ENCODE measurements at places on chromosomes 11 and 22.

- DNase-seq: no peak
Measured at GRCh38 chr22:19178065-19178656, 375 bp downstream of the SLC25A1 start.

- DNase-seq: no peak
Measured at GRCh38 chr11:128841461-128842072, 25.5 kb downstream of the KCNJ1 start.

GRCh38 chr11:122696662-122697061 lies 41.1 kb downstream of the UBASH3B start:
- DNase-seq: no peak

DNA sequence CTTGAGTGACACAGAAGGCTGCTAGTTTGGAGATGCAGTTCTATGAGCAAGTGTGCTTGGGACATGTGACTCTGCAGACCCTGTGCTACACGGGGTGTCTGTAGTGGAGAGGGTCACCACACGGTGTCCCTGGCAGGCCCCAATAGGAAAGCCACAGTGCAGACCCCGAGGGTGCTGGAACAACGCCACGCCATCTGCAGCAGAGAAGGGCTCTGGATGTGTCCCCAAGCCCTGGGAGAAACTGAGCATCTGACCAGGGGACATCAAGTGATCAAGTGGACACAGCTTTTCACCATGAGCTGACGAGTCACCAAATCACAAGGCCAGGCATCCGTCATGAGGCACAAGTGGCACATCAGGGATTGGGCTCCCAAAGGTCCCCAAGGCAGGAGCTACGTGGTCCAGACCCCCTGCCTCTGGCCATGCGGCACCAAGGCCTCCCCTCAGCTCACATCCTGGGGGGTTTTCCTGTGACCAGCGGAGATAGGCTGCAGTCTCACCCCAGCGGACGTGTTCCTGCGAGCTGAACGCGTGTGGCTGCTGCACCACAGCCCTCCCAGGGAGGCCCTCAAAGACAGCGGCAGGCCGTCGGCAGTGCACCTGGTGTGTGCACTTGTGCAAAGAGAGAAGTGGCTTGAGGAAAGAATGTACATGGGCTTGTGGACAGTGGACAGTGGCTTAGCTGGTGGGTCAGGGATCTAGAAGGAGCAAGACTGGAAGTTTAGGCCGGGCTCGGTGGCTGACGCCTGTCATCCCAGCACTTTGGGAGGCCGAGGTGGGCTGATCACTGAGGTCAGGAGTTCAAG lies 96.7 kb downstream of the RPS6KA4 start:
- DNase-seq: no peak

DNA sequence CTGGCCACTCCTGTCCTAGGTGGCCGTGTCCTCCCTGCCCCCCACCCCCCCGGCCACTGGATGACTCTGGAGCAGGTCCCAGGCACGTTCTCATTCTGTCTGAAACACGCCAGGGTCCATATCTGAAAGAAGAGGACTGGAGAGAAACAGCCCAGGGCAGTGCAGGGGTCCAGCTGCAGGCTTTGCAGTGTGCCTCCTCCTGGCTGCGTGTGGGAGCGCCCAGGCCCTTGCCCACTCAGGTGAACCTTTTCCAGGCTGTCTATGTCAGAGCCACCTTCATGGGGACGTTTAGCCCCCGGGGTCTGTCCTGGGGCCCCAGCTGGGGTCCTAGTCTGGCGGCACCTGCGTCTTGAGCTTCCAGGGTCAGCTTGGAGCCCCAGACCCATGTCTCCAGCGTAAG lies 15.6 kb downstream of the GRAMD4 start:
- no peak for DNase-seq

All from esophagus squamous epithelium (tissue), 5 donors.